ENCODE measurements at places on chromosomes 6 and 20.

DNA sequence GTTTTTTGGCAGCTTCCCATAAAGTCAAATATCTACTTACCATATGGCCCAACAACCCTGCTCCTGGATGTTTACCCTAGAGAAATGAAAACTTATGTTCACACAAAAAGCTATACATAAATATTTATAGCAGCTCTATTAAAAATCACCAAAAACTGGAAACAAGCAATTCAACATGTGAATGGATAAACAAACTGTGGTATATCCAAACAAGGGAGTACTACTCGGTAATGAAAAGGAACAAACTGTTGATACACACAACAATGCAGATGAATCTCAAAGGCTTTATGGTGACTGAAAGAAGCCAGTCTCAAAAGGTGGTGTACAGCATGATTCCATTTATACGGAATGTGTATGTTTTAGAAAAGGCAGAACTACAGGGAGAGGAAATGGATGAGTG is 48.4 kb downstream of the PREX1 start:
- no peak for DNase-seq

DNA sequence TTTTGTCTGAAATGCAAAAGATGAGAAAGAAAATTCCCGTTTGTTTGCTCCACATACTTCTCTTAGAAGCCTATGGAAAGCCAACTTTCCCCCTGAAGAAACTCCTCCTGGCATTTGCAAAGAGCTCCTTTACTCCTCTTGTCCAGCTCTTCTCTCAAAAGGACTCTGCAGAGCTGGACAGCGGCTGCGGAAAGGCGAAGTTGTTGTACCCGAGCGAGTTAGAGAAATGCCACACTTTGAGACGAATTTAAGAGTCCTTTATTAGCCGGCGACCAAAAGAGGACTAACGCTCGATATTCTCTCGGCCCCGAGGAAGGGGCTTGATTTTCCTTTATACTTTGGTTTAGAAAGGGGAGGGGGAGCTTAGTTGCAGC is 157.8 kb downstream of the TRIM27 start:
- peak; percentile 69 for DNase-seq

DNA sequence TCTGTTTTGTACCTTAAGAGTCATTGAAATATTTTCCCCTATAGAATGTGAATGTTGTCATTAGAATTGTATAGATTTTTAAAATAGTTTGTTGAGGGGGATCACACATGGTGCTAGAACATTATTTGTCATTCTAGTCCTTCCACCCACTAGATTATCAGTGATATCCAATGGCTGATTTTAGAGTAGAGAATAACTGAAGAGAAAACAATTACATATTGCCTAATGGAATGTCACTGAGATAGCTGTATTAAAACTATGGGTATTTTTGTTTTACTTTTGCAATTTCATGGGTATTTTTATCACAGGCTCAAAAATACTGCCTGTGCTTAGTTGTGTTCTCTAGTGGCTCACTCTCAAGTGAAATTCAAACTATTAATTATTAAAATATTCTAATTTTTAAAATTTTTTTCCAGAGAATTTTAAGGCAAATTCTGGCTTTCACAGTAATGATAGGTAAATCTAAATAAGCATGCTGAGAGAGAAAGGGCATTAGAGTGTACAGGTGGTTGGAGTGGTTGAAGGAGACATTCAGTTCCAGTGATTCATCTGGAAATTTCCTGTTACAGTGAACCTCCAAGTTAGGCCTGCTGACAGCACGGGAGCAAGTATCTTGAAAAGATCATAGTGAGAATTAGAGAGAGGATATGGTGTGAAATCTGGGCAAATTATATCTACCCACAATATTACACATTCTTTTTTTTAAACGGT is 399.6 kb downstream of the NKAIN2 start:
- no peak for DNase-seq

GRCh38 chr6:20169119-20169557 is 43.1 kb downstream of the MBOAT1 start:
- DNase-seq = no peak

- no peak for DNase-seq
These were observed 311.7 kb upstream of the JAG1 start for GRCh38 chr20:10985536-10985935.

GRCh38 chr6:125953502-125953875 is 3.1 kb upstream of the HINT3 start:
- DNase-seq = peak; percentile 93

Measured in islet precursor cell (in vitro differentiated cells).